ENCODE measurements at places on chromosomes 4 and X.
A peak's percentile ranks its signal among the peaks of the same experiment; 100 is the strongest.

DNA sequence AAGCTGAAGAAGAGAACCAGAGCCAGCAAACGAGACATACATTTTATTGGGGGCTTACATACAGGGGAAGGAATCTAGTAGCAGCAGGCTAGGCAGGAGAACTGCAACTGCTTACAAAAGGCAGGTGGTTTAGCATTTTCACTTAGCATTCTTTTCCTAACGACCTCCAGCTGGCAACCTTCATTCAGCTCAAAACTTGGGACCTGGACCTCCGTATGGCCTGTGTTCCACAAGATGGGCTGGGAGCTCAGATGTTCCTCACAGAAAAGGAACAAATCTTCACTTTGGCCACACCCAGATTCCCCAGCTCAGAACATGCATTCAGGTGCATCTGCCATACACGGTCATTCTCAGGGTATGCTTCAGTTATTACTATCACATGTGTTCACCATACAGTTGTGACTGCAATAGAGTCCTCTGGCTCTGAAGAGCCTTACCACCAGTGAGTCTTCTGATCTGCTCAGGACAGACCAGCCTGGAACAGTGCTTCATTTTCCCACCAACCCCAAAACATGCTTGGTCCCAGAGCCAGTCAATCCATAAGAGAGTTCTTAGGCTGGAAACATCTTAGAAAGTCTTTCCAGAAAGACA, 29.6 kb upstream of the AP1AR start:
- DNase-seq = no peak

DNA sequence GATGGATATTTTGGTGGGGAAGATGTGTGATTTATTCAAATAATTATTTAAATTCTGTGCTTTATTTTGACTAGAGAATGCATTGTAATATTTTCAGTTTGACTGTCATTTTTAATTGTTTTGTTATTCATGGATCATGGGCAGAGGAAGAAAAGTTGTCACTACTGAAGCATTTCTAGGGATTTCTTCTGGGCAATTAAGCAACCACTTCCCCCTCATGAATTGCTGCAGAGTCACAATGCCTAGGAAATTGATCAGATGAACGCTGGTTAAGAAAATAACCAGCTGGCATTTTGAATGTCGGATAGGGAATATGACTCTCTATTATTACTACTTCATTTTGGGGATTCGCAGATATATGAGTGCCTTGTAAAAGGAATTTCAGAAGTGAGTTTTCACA, 283.3 kb downstream of the IL15 start:
- DNase-seq = no peak

GRCh38 chr4:149605601-149606378, 209.9 kb downstream of the IQCM start:
- DNase-seq = no peak

DNA sequence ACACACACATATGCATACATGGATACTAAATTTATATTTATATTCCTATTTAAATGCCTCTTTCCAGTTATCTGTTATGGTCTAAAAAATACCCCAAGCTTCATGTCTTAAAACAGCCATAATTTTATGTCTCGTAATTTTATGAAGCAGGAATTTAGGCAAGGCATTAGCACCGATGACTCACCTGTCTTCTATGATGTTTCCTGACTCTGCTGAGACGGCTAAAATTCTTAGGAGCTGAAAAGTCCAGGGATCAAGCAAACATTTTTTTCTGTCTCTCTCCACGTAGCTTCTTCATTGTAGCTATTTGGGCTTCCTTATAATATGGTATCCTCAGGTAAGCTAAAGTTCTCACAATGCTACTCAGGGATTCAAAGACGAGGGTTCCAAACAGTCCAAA, 930.3 kb downstream of the STIM2 start:
- DNase-seq = peak; percentile 30

GRCh38 chr4:33477715-33478114, 2757.5 kb downstream of the PCDH7 start:
- no peak for DNase-seq

GRCh38 chr4:11912886-11913285, 484.2 kb upstream of the HS3ST1 start:
- peak; percentile 88 for DNase-seq

DNA sequence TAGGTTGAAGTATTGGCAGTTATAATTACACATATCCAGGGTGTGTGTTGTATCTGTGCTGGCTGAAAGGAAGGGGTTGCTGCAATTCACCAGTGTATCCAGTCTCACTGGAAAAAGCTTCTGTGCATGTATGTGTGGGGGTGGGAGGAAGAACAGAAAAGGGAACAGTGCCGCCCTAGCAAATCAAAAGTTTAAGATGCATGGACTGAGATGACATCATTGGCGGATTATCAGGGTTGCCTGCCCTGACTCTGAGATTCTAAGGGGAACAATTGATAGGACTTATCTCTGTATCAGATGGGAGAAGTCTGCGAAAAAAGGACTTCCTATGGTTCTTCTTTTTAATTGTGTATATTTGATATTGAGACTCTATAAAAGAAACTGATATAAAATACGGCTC, 3.5 kb downstream of the SLC25A43 start:
- no peak for DNase-seq
